Cardiac ventricle fibroblast (primary cell): ENCODE measurements at places on chromosomes 4 and X. TPM values are rescaled to one million over a fixed set of nuclear protein-coding genes. Genes with fewer than 3 reads are reported as not detected.

Gene AMBN
- not detected in 2 replicates for total RNA-seq

Gene C4orf54
- total RNA-seq, result not detected in 2 replicates

Gene IGFBP7
- 2,633 and 2,649 TPM in 2 replicates for total RNA-seq

Gene ZNF718
- total RNA-seq, result 2.5 and 3.1 TPM in 2 replicates

Gene MAGED4B
- total RNA-seq, result 14.3 and 17.2 TPM in 2 replicates

Gene TLR10
- total RNA-seq, result not detected in 2 replicates

Gene EDA
- total RNA-seq, result 0.50 and 0.68 TPM in 2 replicates

Gene DUSP9
- 0.12 TPM in 1 of 2 replicates, not detected in the other for total RNA-seq

Gene MAGT1
- 47.1 and 72.7 TPM in 2 replicates for total RNA-seq

Gene APLN
- total RNA-seq, result 29.8 and 35.0 TPM in 2 replicates

Gene HTR2C
- total RNA-seq, result not detected in 2 replicates

Gene SMIM14
- 36.3 and 38.3 TPM in 2 replicates for total RNA-seq

Gene PHF8
- total RNA-seq, result 12.5 and 15.3 TPM in 2 replicates

Gene C4orf50
- not detected in 2 replicates for total RNA-seq

Gene RPL9
- total RNA-seq, result 3,269 and 4,373 TPM in 2 replicates

Gene MUC7
- not detected in 2 replicates for total RNA-seq

Gene ESX1
- total RNA-seq, result not detected in 2 replicates

Gene ZDHHC15
- total RNA-seq, result 0.06 and 0.10 TPM in 2 replicates

Gene NPY1R
- total RNA-seq, result 0.12 TPM in 1 of 2 replicates, not detected in the other

Gene CENPVL2
- total RNA-seq, result not detected in 2 replicates

Gene FAM156A
- total RNA-seq, result 11.0 and 11.7 TPM in 2 replicates

Gene HS6ST2
- total RNA-seq, result 0.05 TPM in 1 of 2 replicates, not detected in the other

Gene ADH1A
- not detected in 2 replicates for total RNA-seq

Gene P2RY8
- not detected in 2 replicates for total RNA-seq

Gene ARMCX1
- total RNA-seq, result 37.1 and 39.9 TPM in 2 replicates

Gene PNMA3
- total RNA-seq, result not detected in 2 replicates

Gene ADGRG2
- 0.37 and 0.39 TPM in 2 replicates for total RNA-seq

Gene DTHD1
- not detected in 2 replicates for total RNA-seq

Gene ITGB1BP2
- total RNA-seq, result 0.24 TPM in 1 of 2 replicates, not detected in the other

Gene SMR3B
- total RNA-seq, result not detected in 2 replicates
